ENCODE measurements at places on chromosomes 11 and 22.

DNA sequence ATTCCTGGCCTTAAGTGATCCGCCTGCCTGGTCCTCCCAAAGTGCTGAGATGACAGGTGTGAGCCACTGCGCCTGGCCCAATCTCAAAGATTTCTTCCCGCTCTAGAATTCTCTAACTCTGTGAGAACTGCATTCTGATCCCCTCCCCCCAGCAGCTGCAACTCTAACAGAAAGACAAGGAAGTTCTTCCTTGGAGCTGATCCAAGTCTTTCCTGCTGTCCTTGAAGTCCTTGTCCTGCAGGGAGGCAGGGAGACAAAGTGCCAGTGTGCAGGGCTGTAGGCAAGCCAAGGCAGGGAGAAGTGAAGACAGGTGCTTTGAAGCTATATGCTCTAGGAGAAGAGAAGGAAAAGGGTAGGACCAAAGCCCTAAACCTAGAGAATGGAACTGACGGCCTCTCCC is 9.5 kb upstream of the GGA1 start:
- no peak for DNase-seq

GRCh38 chr11:30046578-30046945 is 29.7 kb upstream of the KCNA4 start:
- DNase-seq = no peak

GRCh38 chr11:9784602-9785315 is 120.9 kb downstream of the SWAP70 start:
- no peak for DNase-seq

GRCh38 chr11:11142430-11142829 is 210.6 kb downstream of the CSNK2A3 start:
- DNase-seq = no peak

All from activated T-cell treated with anti-CD3 and anti-CD28 coated beads, Interleukin-2, amount 50 U/mL, for 24 hours (primary cell).